ENCODE measurements at places on chromosomes 7 and 10.

DNA sequence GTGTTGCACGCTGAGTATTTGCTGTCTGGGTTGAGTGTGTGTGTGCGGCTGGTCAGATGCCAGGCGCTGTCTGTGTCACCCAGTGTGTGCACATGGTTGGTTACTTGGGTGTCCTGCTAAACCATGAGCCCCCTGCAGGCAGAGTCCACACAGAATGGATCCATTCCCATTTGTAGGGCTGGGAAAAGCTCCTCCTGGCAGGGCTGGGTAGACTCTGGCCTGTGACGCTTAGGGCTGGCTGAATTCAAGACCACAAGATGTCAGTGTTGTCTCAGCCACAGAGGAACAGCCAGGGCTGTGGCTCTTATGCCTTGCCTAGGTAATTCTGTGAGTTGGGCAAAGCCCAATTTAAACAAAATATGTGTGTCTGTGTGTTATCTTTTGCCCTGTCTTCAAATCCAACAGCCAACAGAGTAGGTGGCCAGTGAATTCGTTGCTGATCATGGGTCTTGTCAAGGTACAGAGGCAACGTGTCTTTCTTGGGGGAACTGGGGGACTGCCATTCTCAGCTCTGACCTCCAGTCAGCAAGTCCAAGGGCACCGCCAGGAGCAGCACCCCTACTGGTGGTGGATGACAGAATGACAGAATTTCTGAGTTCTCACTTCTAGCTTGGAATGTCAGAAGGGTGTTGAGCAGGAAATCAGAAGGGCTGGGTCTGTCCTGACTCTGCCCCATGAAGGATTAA is 285.1 kb downstream of the CCSER2 start:
- DNase-seq, result no peak

- DNase-seq, result no peak
These were observed 38.7 kb upstream of the KIAA1217 start for GRCh38 chr10:24170199-24170598.

GRCh38 chr7:122423591-122423990 is 119.0 kb upstream of the FEZF1 start:
- no peak for DNase-seq

DNA sequence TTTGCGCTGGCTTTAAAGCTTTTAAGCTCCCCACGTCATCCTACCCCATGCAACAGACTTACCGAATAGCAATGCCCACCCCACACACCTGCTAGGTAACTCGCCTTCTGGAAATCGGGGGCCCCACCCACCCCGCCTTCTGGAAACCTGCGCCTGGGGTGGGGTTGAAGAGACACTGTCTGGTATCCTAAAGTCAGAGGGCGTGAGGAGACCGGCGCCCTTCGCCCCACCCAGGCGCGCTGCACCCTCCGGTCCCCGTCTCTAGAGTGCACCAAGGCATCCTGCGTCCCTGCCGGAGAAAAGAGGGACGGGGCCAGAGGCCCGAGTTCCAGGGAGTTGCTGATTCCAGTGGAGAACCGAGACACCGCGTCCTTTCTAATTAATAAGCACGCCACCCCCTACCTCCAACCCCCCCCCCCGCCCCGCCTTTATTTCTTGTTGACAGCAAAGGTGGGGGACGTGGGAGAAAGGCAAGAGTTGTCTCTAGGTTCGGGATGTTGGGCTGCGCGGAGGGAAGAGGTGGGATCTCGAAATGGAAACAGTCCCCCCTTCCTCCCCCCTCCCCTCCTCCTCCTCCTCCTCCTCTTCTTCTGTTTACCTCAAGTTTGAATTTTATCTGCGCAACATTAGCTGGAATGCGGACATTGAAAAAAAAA is 220.9 kb upstream of the MKLN1 start:
- DNase-seq, result no peak

- DNase-seq, result no peak
These were observed 1.0 kb downstream of the SORCS3 start for GRCh38 chr10:104641937-104642657.

DNA sequence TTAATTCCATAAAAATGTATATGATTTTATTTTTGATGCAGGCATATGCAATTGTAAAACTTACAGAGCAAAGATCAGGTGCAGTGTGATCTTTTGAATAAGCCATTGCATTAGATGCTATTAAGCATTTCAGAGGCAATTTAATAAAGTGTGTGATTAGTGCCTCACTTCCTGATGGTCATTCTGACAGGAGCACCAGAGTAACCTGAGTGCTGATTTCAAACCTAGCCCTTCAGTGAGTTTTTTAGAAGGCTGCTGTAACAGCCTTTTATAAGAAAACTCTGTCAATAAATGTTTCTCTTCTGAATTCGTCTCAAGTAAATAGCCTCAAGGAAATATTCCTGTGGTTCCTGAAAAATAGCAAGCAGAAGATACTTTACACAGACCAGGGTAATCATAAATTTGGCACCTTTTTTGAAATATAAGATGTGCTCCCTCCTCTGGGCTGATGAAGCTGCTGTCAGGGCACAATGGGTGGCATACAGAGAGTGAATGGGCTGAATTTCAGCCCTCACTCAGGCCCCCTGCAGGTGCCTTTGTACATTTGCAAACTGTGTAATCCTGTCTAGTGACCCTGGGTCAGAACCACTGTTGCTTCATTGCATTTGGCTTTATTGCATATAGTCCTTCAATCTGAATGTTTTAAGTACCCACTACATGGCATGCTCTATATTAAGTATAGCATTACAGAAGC is 193.7 kb upstream of the CSTF2T start:
- no peak for DNase-seq

DNA sequence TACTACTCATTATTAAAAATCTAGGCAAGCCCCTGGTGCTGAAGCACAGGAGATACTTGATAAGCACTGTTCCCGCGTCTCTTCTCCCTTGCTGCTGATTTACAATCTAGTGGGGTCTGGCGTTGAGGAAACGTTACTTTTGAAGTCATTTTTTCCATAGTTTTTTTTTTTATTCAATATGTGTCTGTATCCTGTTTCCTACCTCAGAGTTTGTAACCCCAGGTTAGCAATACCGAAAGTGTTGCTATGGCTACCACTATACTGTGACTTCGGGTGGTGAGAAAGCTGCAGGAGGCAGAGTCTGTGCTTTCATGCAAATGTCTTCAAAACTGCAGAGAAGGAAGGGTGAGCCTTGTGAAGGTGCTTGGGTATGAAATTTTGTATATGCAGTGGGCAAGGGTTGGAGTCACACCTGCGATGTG is 458.8 kb upstream of the GHITM start:
- DNase-seq, result no peak

GRCh38 chr10:108360187-108360586 is 1195.7 kb upstream of the SORCS1 start:
- no peak for DNase-seq

- DNase-seq, result no peak
These were observed 267.7 kb downstream of the ELMO1 start for GRCh38 chr7:37180828-37181549.

DNA sequence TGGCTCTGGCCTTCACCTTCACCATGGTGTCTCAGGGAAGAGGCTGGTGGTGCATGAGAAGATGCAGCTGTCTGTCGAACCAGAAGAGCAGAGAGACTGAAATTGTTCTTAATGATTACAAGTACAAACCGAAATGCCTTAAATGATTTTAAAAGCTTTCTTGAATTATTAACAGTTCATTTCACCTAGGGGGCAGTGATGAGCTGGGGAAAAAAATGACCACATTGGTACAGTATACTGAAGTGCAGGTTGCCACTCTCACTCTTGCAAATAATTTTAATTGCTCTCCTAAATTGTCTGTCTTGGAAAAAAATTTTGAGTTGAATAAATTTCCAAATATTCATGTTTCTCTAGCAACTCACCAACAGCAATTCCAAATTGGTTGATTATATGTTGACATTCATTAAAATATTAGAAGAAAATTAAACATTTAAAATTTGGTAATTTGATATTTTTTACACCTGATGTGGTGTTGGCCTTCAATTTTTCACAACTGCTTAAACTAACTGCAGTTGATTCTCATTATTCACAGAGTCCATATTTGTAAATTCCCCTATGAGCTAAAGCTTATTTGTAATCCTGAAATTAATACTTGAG is 692.6 kb downstream of the ZWINT start:
- DNase-seq, result no peak

- no peak for DNase-seq
These were observed 768.8 kb downstream of the GRM8 start for GRCh38 chr7:126483972-126484371.

- DNase-seq, result no peak
These were observed 5.4 kb downstream of the TRDMT1 start for GRCh38 chr10:17196045-17196444.

GRCh38 chr10:76549171-76549570 is 1088.4 kb downstream of the KCNMA1 start:
- DNase-seq, result no peak

GRCh38 chr10:17210361-17210760 is 8.9 kb upstream of the TRDMT1 start:
- DNase-seq, result no peak

DNA sequence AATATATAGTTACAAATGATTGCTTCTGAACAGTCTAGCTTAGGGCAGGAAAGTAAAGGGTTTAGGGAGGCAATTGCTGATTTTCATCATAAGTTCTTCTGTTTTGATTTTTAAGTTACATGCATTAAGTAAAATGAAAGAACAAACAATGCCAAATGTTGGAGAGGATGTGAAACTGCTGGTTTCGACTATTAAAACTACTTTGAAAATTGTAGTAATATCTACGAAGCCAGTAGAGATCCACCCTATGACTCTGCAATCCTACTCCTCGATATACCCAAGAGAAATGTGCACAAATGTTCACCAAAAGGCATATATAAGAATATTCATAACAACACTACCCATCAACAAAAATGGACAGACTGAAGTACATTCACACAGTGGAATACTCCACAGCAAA is 24.3 kb downstream of the PDZD8 start:
- DNase-seq, result no peak

GRCh38 chr7:136533732-136534131 is 334.7 kb upstream of the CHRM2 start:
- no peak for DNase-seq

DNA sequence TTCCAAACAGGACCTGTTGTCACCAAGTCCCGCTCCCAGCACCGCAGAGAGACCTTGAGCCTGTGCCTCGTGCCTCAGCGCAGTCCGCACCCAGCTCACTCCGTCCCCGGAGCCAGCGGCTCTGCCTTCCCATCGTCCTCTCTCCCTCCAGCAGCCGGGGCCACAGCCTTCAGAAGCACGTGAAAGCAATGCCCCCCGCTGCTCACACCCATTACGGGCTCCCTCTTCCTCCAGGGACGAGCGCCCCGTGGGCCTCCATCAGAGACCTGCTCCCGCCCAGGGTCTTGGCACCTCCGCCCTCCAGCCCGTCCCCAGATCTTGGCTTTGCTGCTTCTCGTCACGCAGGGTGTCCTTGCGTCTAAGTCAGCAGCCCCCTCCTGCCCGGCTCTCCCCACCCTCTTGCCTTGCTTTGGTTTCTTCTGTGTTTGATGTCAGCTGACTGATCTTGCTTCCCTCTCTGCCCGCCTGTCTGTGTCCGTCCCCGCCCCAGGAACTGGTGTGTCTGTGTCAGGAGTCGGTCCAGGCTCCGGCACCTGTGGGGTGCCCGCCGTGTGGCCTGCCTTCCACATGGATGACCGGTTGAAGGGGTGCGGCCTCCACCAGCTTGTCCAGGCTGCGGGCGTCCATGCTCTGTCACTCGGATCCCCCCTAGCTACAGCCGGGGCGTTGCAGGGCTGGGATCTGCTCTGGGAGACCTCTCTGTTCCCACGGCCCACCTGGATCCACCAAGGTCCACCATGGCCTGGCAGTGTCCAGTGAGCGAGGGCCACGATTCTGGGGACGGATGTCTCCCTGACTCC is 61.9 kb downstream of the FOXL3 start:
- DNase-seq, result peak; percentile 6

GRCh38 chr7:150686030-150686631 is 625 bp downstream of the GIMAP2 start:
- no peak for DNase-seq

DNA sequence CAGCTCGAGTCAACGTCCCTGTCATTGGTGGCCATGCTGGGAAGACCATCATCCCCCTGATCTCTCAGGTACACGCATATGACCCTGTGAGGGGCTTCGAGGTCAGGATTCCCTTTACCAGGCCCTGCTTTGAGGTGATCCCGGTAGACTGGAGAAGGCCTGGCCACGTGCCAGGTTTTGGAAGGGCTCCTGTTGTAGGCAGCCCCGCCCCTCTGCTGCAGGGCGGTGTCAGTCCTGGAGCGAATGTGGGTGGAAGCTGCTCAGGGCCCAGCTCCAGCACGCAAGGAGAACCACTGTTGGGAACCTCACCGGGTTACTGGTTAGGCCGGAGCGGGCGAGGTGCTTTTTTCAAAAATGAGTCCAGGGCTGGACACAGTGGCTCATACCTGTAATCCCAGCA is 15.6 kb downstream of the MDH2 start:
- no peak for DNase-seq

GRCh38 chr10:121710207-121710606 is 112.0 kb upstream of the FGFR2 start:
- DNase-seq, result no peak

GRCh38 chr10:30185916-30186315 is 126.5 kb upstream of the JCAD start:
- DNase-seq, result no peak

DNA sequence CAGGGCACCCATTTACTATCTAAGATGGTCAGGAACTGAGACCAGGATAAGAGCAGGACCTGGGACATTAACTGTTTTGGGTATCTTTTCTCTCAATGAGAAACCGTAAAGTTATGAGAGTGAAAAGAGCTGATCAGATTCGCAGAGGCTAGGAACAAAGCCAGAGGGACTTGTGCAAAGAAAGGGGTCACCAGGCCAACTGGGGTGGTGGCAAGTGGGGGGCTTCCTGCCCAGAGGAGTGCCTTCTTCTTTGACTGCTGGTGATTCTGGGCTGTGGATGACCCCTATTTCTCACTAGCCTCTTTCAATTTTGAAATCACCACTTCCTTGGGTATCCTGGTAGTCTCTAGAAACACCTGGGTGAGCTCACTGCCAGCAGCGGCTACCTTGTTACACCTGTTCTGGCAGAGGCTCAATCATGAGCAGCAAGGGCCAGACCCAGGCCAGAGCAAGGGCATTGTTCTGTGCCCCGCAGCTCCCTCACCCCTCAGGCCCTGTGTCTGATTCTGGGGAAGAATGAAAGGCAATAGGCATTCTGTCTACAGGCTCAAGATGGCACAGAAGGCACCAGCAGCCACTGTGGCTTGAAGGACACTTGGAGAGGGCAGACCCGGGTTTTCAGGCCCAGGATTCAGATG is 999 bp downstream of the SFTPD start:
- DNase-seq, result no peak

DNA sequence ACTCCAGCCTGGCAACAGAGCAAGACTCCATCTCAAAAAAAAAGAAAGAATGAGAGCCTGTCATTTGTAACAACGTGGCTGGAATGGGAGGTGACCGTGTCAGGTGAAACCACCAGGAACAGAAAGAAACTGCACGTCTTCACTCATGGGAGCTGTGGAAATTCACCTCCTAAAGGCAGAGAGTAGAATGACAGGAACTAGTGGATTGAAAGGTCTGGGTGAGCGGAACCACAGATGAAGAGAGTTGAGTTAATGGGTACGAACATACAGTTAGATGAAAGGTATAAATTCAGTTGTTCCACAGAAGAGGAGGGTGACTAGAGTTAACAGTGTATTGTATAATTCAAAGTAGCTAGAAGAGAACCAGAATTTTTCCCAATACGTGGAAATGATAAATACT is 78.6 kb downstream of the MAD1L1 start:
- DNase-seq, result no peak

Data from activated T-helper 1 cell treated with anti-CD3 and anti-CD28 coated beads, Interleukin-2, amount 50 U/mL, for 16 hours (primary cell).